NCI-H1417 treated with DMSO at 0.1 percent for 48 hours (cell line): ENCODE measurements at places on chromosomes 1 and 21.

GRCh38 chr1:71135571-71135970 lies 54.7 kb upstream of the ZRANB2 start:
- DNase-seq, result no peak

DNA sequence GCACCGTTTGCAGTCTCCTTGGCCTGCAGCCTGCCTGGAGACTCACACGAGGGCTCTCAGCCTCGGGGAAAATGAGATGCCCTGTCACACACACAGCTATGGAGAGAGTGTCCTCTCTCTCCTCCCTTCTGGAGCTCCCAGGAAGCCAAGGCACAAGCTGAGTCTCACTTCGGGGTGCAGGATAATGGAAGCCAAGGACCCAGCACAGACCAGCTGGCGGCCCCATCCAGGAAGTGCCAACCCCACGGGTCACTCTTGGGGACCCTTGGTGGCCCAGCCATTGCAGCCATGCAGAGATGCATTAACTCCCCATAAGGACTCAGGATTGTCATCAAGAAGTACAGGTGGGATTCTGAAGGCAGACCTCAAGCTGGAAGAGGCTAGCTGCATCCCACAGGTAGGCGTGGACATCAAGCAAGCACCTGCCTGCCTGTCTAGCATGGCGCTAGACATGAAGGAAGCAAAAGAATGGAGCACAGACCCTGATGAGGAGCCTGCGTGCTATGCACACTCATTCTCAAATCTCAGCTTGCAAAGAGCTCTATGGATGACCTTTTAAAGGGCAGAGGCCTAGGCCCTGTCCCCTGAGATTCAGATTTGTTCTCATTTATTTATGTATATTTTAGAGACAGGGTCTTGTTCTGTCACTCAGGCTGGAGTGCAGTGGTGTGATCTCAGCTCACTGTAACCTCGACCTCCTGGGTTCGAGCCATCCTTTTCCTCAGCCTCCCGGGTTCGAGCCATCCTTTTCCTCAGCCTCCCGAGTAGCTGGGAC lies 49.9 kb downstream of the IRF2BP2 start:
- DNase-seq, result no peak

GRCh38 chr21:36460866-36461265 lies 19.1 kb downstream of the CLDN14 start:
- no peak for DNase-seq

- no peak for DNase-seq
Observed at GRCh38 chr1:99497690-99498089, 148.2 kb upstream of the PALMD start.

DNA sequence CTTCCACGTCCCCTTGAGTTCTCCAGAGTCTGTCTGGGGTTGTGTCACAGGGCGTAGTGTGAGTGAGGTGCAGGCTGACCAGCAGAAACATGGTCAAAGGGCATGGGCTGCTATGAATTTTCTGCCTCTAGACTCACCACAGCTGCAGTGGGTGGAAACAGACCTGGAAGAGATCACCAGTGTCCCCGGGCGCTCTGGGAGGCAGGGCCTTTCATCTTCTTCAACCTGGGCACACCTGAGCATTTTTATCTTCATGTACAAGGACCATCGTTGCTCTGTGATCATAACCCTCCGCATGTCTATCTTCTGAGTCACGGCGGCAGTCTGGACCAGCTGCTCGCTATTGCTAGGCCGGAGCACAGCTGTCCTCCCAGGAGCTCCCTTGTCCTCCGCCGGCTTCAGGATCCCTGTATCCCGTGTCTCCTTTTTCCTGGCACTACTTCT lies 29.6 kb downstream of the DEGS1 start:
- DNase-seq, result no peak

DNA sequence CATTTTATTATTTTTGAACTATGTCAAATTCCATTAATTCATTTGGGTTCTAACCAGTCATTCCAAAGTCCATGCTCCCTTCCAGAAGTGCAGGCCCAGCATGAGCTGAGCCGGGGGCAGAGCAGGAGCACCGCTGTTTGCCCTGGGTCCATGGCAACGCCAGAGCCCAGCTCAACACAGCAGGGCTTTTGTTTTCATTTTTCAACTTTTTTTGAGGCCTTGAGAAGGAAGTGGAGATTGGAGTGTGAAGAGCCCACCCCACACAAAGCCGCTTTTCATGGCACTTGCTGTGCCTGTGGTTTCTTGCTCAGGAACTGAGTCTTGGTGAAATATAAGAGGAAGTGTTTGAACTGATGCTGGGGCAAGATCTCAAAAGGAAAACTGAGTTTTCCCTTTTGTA lies 13.2 kb upstream of the PRMT2 start:
- DNase-seq, result no peak

DNA sequence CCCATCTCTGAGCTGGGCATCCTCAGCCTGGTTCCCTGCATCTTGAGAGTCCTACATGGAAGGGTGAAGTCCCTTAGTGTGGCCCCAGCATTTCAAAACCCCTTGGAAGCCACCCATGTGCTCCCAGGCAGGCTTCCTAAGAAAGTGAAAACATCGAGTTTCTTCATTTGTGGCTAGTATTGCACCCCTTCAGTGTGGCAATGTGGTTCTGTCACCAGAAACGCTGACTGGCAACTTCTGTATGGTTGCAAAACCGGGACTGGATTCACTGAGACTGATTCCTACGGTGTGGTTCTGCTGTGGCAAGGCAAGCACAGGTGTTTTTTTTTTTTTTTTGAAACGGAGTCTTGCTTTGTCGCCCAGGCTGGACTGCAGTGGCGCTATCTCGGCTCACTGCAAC lies 9.0 kb upstream of the IFNGR2 start:
- DNase-seq, result no peak

- DNase-seq, result no peak
Observed at GRCh38 chr1:8814865-8815264, 2.6 kb downstream of the RERE start.

GRCh38 chr1:30744060-30744756 lies 13.4 kb downstream of the LAPTM5 start:
- no peak for DNase-seq
